ENCODE measurements at places on chromosomes 2 and 18. TPM values are rescaled to one million over a fixed set of nuclear protein-coding genes. Genes with fewer than 3 reads are reported as not detected.

DNA sequence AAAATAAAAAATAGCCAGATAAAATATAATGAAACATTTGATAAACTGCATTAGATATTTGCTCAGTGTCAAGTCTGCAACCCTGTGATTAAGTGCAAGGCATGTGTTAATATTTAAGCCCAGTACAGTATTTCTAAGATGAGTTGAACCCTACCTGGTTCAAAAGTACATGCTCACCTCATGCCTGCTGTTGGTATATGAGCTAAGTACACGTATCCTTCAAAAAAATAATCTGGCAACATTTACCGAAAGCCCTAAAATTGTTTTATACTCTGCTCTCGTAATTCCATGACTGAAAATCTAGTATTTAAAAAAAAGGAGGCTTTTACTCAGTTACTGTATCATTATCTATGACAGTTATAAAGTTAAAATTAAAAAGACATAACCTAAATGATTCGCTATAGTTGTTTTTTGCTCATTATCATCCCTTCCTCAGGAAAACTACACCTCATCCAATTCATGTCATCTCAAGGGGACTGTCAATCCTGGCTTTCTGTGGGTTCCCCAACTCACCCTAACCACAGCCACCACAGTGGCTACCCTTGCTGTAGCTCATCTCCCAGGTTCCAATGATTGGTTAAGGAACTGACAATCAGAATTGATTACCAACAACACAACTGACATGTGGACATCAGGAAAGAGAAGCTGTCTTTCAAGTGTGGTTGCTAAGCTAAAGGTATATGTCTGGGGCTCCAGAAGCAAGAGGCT, 10.6 kb downstream of the TLK1 start:
- no peak overlapping the region for H3K4me3 ChIP-seq
- no peak for DNase-seq
- no peak overlapping the region for H3K27ac ChIP-seq
- no peaks in the 10 kb centered on the region for H3K36me3 ChIP-seq
- H3K4me1 ChIP-seq = peaks cover 42% of the 10 kb centered on the region
- H3K27me3 ChIP-seq = no peaks in the 10 kb centered on the region

DNA sequence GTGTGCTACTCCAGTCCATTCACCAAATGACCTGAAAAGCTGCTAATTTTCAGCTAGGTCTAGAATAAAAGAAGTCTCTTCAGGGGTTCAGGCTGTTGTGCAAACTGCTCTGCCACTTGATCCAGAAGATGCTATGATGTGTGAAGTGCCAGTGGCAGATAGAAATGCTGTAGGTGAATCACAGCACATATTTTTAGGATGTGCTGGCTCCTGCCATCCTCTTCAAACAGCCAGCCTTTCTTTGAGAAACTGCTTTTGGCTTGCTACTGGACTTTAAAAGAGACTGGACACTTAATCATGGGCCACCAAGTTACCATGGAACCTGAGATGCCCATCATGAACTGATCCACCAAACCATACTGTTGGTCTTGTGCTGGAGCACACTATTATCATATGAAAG, 322.1 kb downstream of the EN1 start:
- no peak for DNase-seq
- H3K4me1 ChIP-seq = no peaks in the 10 kb centered on the region
- no peak overlapping the region for H3K27ac ChIP-seq
- peaks cover 5% of the 10 kb centered on the region for H3K36me3 ChIP-seq

- no peaks in the 10 kb centered on the region for H3K36me3 ChIP-seq
- H3K27ac ChIP-seq = no peak overlapping the region
- H3K4me3 ChIP-seq = no peak overlapping the region
- peaks cover 15% of the 10 kb centered on the region for H3K27me3 ChIP-seq
- DNase-seq = no peak
- H3K4me1 ChIP-seq = peaks cover 13% of the 10 kb centered on the region
Observed at GRCh38 chr2:240216167-240216566, 75.7 kb upstream of the OTOS start.

- peaks cover 1% of the 10 kb centered on the region for H3K27me3 ChIP-seq
- H3K4me3 ChIP-seq = no peak overlapping the region
- peaks cover 14% of the 10 kb centered on the region for H3K4me1 ChIP-seq
- H3K36me3 ChIP-seq = no peaks in the 10 kb centered on the region
- H3K27ac ChIP-seq = no peak overlapping the region
Observed at GRCh38 chr2:220455351-220455990, 828.0 kb downstream of the SLC4A3 start.

DNA sequence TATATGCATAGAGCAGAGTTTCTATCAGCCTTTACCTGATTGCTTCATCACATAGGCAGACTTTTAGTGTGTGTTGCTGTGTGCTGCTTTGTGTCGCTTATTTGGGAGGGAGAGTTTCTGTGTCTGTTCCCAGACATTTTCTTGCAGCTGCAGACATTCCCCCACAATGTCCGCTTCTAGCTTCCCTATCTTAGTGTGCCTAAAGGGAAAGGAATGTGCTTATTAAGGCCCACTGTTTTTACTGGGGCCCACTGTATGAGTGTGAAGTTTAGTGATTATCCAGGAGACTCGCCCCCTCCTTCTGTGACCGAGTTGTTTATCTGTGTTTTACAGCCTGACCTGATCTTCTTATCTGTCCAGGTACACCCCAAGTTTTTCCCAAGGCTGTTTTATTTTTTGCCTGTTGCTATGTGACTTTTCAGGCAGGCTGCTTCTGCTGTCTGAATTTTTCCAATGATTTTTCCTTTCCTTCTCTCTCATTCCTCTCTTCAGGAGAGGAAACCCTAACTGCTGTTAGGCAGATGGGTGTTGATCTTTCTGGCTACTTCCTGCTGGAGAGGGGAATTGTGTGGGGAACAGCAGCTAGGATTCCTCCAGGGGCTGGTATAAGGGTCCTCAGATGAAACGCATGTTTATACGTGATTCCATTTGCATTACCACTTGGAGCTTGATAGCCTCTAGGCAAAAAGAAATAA, 47.6 kb downstream of the STK17B start:
- DNase-seq = peak; percentile 39
- H3K27me3 ChIP-seq = no peaks in the 10 kb centered on the region
- peak overlapping the region; percentile 89 for H3K27ac ChIP-seq
- peaks cover 22% of the 10 kb centered on the region for H3K4me1 ChIP-seq
- peak overlapping the region; percentile 58 for H3K4me3 ChIP-seq
- H3K36me3 ChIP-seq = peaks cover 7% of the 10 kb centered on the region

DNA sequence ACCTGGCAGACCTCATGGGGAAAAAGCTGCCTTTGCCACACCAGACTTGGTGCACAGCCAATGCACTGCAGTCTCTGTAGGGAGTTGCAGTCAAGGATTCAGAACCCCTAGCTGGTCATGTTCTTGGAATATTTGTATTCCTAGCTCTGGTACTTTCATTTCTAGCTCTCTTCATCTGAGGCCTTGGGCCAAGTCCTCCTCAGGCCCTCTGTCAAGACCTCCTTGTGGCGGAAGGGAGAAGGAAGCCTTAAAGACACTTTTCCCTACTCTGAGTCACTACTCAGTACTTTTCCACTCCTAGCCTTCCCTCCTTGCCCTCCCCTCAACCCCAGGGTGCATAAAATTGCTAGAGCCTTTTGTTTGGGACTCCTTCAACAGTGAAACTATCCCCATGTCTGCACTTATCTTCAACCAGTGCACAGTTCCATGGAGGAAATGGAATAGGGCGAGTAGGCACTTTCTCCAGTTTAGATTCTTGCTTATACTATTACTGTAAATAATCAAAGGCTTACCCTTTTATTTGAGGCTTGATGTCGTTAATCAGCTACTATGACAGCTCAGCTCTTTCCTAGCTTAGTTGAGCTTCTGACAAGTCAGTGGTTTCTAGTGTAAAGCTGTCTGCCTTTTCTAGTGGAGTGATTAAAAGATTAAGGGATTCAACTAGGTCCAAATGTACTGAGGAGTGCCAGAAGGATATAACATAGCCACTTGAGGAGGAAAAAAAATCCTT, 15.8 kb downstream of the M1AP start:
- peaks cover 5% of the 10 kb centered on the region for H3K27me3 ChIP-seq
- peaks cover 10% of the 10 kb centered on the region for H3K4me1 ChIP-seq
- no peak overlapping the region for H3K4me3 ChIP-seq
- H3K27ac ChIP-seq = no peak overlapping the region

GRCh38 chr2:15527074-15527739, 33.9 kb downstream of the NBAS start:
- H3K36me3 ChIP-seq = peaks cover 34% of the 10 kb centered on the region
- DNase-seq = no peak
- peaks cover 3% of the 10 kb centered on the region for H3K4me1 ChIP-seq
- no peaks in the 10 kb centered on the region for H3K27me3 ChIP-seq
- H3K4me3 ChIP-seq = no peak overlapping the region
- no peak overlapping the region for H3K27ac ChIP-seq

GRCh38 chr2:26850000-26850431, 2.1 kb downstream of the DPYSL5 start:
- DNase-seq = no peak
- H3K27me3 ChIP-seq = peaks cover 42% of the 10 kb centered on the region
- no peaks in the 10 kb centered on the region for H3K4me1 ChIP-seq
- H3K27ac ChIP-seq = no peak overlapping the region
- no peaks in the 10 kb centered on the region for H3K36me3 ChIP-seq

GRCh38 chr2:24747299-24747698, 45.9 kb downstream of the PTRHD1 start:
- H3K27me3 ChIP-seq = no peaks in the 10 kb centered on the region
- H3K27ac ChIP-seq = no peak overlapping the region
- no peak overlapping the region for H3K4me3 ChIP-seq
- no peak for DNase-seq
- no peaks in the 10 kb centered on the region for H3K4me1 ChIP-seq

GRCh38 chr2:31372097-31372496, 42.4 kb downstream of the XDH start:
- peaks cover 15% of the 10 kb centered on the region for H3K36me3 ChIP-seq
- DNase-seq = no peak
- H3K27me3 ChIP-seq = no peaks in the 10 kb centered on the region
- H3K4me3 ChIP-seq = no peak overlapping the region
- no peak overlapping the region for H3K27ac ChIP-seq

DNA sequence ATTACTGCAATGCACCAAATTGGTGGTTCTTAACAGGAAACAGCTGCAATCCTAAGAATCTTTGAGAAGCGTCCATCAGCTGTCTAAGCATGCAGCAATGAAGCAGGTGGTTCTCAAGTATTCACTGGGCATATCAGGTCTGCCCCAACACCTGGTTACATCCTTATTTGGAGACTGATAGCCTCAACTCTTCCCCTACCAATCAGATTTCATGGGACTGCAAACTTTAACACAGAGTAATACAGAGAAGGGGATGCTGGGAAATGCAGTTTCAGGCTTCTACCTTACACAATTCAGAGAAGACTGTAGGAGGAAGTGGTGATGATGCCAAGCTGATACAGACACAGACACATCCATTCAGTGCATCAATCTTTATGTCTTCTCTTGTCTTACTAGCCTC, 240.5 kb downstream of the BCL2 start:
- no peak overlapping the region for H3K27ac ChIP-seq
- H3K4me1 ChIP-seq = no peaks in the 10 kb centered on the region
- H3K36me3 ChIP-seq = peaks cover 6% of the 10 kb centered on the region
- no peak for DNase-seq

DNA sequence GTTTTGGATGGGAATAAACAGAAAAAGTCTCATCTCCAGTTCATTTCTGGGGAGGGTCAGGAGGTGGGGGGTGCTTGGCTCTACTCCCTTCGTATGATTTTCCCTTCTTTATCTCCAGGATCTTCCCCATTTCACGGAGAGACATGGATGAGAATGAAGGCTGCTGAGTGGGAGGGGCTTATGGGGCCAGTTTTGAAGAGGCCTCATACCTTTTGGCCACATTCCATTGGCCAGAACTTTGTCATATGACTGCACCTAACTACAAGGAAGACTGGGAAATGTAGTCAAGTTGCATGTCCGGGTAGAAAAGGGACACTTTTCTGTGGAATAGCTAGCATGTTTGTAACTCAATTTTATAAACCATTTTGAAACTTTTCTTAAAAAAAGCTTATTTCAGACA, 117.6 kb downstream of the NEDD4L start:
- H3K27me3 ChIP-seq = peaks cover 38% of the 10 kb centered on the region
- no peak overlapping the region for H3K4me3 ChIP-seq
- no peak overlapping the region for H3K27ac ChIP-seq

DNA sequence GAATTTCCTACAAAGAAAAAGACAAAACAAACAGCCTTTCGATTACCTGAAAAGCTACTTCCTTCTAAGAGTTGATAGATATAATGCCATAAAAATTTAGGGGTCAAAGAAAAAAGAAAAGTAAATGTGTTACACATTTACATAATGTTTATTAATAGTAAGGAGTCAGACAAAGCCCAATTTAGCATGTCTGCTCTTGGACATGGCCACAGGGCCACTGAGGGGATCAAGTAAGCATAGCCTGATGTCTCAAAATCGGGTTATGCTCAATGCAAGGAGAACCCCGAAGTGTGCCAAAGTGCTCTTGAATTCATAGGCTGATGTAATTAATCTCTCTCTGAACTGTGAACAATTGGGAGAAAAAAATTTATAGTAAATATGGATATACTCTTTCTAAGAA, 61.6 kb downstream of the RTN4 start:
- peaks cover 3% of the 10 kb centered on the region for H3K27me3 ChIP-seq
- no peak overlapping the region for H3K4me3 ChIP-seq
- H3K27ac ChIP-seq = peak overlapping the region; percentile 52
- no peak for DNase-seq
- peaks cover 80% of the 10 kb centered on the region for H3K4me1 ChIP-seq

The NCKAP1 gene
- 158 TPM for total RNA-seq

Data from HFFc6 (cell line).